ENCODE measurements at places on chromosomes 16 and 17.

DNA sequence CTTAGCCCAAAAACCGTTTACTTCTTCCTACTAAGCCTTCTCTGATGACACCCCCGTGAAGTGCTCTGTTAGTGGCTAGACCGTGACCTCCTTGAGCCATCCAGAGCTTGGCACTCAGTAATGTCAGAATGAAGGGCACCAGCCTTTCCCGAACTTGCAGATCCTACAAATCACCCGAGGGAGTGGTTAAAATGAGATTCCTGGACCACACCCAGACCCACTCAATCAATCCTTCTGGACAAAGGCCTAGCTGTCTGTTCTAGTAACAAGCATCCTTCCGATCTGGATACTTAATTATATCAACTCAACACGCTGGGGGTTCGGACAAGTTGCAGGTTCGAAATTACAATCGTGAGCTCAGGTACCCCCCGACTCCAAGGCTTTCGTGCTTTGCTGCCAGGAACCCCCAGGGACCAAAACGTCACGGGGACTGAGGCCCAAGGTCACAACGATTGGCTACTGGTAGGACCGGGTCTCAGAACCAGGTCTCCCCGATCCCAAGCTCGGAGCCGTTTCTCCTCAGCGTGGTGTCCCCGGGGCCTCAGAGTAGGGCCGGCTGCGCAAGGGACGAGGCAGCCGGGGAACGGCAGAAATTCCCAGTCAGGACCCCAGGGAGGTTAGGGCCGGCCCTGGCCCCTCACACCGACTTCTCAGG lies 527 bp downstream of the CIAPIN1 start:
- no peak for DNase-seq

GRCh38 chr17:19771971-19772630 lies 24.0 kb upstream of the ALDH3A1 start:
- no peak for DNase-seq

- no peak for DNase-seq
These were observed 93.4 kb downstream of the SSH2 start for GRCh38 chr17:29836643-29837042.

- DNase-seq: no peak
These were observed 418.7 kb upstream of the DYNLRB2 start for GRCh38 chr16:80122115-80122514.

DNA sequence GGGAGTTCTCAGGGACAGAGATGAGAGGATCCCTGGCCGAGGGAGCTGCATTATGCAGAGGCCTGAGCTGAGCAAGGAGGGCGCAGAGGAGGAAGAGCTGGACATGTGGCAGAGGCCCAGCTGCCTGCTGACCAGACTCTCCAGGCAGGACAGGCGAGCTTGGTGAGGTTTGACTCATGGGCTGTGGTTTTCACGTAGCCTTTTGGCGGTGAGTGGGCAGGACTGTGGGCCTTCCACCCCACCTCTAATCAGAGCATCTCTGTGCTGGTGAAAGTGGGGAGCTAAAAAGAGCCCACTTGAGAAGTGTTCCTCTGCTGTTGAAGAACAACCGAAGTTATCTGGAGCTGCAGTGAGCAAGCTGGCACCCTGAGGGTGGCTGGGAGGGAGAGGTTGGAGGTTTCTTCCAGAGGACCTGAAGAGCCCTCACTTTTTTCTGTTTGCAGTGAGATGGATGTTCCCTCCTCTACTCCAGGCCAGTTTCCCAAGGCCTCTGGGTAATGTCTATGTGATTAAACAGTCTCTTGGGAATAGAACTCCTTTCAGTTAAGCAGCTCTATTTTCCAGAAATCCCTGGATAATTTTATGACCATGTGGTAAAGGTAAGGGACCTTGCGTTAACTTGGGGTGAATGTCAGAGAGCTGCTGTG lies 11.9 kb downstream of the EPN2 start:
- DNase-seq: no peak

- no peak for DNase-seq
These were observed 315.4 kb downstream of the MAP2K6 start for GRCh38 chr17:69729944-69730343.

GRCh38 chr17:41799366-41799765 lies 12.4 kb downstream of the P3H4 start:
- DNase-seq: no peak

DNA sequence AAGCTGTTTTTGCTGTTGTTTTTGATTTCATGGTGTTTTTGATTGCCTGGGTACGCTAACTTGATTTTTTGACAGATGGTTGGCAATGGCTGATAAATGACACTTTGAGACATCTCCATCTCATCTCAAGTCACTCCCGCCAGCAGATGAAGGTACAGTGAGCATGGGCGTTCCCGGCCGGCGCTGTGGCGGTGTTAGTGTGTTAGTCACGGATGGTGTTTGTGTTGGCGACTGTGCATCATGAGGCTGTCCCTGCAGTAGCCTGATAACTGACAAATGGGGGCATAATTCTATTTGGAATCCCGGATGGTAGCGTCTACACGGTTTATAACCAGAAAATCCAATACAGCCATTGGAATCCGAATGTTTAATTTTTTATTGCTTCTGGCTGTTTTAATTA lies 81.6 kb upstream of the ZNF750 start:
- DNase-seq: no peak

- DNase-seq: no peak
These were observed 3.1 kb downstream of the TMEM92 start for GRCh38 chr17:50277357-50277754.

- no peak for DNase-seq
These were observed 29.2 kb downstream of the SOCS3 start for GRCh38 chr17:78330570-78331224.

DNA sequence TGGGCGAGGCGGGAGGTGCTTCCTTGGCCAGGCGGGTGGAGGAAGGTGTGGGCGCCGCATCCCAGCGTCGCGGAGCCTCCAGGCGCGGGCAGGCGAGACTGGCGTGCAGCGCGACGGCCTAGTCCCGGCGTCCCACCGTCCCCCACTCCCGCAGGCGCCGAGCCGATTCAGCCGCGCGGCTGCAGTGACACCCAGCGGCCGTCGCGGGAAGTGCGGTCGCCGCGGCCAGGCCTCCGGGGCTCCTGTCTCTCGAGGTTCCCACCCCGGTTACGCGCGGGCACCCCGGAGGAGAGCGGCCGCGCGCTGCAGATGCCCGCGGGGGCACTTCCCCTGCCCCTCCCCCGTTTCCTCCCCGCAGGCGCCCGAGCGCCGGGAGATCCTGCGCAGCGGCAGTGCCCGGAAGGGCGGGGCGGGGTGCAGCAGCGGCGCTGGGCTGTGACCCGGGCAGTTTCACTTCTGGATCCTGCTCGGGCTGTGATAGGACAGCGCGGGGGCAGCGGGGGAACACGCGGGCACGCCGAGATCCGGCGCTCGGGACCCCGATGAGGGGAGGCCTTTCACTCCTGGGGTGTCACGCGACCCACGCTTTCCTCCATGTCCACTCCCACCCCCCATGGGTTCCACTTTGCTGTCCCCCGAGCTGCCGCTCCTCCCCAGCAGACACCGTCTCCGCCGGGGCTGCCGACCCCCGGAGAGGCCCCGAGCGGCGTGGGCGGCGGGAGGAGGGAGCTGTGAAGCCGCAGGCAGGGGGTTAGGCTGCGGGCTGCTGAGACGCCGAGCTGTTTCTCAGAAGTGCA lies 16.6 kb downstream of the GRB7 start:
- peak; percentile 96 for DNase-seq

DNA sequence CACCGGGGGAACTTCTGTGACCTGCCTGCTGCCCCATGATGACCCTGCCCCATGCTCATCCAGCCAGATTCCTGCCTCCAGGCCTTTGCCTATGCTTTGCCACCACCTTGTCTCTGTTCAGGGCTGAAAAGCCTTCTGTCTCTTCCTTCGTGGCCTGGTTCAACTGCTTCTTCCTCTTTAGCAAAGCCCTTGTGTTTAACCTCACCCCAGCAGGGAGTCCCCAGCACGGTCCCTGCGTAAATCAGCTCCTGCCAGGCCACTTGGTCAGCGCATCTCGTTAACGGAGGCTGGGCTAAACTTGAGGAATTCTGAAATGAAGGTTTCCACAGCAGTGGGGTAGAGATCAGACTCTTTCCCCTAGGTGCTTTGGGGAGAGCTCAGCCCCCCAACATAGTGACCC lies 16.1 kb upstream of the KCNJ12 start:
- no peak for DNase-seq

GRCh38 chr17:31073411-31073810 lies 21.4 kb upstream of the NF1 start:
- DNase-seq: no peak

DNA sequence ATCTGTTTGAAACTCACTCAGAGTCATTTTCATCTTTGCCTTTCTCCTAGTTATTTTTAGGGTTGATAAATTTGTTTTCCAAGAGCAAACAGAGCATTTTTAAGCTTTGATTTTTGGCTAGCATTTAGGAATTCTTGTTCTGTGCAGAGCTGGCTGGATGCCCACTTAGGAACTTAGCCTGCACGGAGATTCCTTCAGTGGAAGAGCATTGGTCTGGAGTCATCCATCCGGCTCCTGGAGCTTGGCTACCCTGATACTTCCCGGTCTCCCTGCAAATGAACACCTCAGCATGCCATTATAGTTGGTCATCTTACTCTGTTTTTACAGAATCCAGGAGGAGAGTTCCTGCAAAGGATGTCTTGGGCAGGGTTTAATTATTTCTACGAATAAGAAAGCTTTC lies 57.1 kb downstream of the SPECC1 start:
- no peak for DNase-seq

- DNase-seq: no peak
These were observed 590.1 kb downstream of the WWOX start for GRCh38 chr16:78689536-78689935.

- DNase-seq: no peak
These were observed 70.8 kb upstream of the TRAP1 start for GRCh38 chr16:3787924-3788661.

- DNase-seq: no peak
These were observed 144.5 kb downstream of the RPTOR start for GRCh38 chr17:80689129-80689619.

GRCh38 chr16:21194771-21195301 lies 16.5 kb downstream of the ZP2 start:
- DNase-seq: no peak

DNA sequence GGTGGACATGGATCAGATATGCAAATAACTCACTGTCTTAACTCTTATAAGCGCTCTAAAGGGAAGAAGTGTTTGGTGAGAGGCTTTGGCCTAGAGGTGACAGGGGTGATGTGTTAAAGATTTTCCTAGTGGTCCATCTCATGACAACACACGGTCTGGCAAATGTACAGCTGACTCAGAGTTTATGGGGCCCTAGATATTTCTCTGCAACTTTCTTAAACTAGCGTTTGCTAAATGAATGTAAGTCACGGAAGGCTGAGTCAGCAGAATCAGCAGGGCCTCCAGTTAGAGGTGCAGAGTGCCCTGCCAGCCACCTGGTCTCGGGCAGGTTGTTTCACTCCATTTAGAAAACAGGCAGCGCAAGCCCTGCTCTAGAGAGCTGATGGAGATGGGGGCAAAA lies 40.1 kb downstream of the CLEC16A start:
- no peak for DNase-seq

DNA sequence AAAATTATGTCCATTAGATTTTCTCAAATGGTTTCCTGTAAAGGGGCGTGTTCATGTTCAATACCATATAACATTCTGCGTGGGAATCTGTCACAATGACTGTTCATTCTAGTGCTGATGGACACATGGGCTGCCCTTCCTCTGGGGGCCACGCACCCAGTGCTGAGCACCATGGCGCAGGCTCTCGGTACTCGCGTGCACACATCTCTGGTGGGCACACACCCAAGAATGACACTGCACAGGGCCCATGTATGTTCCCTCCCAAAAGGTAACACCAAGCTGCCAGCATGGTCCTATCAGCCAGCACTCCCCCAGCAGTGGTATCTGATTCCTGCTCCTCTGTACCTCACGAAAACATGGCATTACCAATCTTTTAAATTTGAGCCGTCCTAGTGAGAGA lies 13.7 kb downstream of the B9D1 start:
- DNase-seq: no peak

GRCh38 chr16:1057252-1057932 lies 15.2 kb upstream of the SSTR5 start:
- peak; percentile 51 for DNase-seq

DNA sequence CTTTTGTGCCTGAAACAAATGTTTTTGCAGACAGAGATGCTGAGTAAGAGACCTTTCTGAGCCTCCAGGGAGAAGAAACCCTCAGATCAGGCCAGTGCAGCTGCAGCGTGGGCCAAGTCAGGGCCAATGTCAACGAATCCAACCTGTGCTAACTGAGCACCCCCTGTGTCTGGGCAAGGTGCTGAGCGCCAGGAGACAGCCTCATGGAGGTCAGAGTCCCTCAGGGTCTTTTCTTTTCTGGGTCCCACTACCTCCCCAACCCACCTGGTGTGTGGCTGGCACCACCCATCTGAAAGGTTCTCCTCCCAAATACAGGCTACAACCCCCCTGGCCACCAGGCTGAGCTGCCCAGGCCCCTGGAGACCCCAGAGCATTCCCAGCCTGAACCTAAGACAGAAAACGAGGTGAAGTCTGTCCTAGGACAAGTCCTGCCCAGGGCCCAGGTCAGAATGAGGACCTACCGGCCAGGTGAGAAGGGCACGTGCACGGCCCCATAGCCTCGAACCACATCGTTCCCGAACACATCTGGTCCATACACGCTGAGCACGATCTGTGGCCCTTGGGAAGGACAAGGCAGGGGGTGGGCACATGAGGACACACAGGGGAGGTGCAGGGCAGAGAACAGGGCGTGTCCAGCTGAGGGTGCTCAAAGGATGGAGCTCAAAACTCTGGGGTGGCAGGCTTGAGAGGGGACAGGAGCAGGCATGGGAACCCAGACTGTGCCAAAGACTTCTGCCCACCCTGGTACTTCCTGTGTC lies 15.0 kb downstream of the B9D1 start:
- no peak for DNase-seq

DNA sequence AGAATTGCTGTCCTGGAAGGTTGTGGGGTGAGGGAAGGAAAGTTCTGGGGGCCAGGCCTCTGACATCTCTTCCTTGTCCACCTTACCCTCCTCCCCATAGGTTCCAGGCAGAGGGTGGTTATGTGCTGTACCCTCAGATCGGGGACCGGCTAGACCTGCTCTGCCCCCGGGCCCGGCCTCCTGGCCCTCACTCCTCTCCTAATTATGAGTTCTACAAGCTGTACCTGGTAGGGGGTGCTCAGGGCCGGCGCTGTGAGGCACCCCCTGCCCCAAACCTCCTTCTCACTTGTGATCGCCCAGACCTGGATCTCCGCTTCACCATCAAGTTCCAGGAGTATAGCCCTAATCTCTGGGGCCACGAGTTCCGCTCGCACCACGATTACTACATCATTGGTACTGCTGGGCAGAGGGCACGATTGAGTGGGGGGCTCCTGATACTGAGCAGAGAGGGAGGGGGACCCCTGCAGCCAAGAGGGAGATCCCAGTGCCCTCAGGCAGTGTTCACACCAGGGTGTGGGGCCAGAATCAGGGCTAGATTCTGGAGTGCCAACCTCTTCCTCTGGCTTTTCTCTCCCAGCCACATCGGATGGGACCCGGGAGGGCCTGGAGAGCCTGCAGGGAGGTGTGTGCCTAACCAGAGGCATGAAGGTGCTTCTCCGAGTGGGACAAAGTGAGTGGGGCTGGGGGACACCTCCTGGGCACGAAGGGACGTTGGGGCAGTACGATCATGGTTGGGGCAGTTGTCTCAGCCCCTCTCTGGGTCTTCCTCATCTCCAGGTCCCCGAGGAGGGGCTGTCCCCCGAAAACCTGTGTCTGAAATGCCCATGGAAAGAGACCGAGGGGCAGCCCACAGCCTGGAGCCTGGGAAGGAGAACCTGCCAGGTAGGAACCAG lies 3.1 kb downstream of the EFNB3 start:
- DNase-seq: no peak

GRCh38 chr17:933312-934073 lies 46.1 kb downstream of the NXN start:
- DNase-seq: no peak
